ENCODE measurements at places on chromosomes 13 and 19. TPM values are rescaled to one million over a fixed set of nuclear protein-coding genes. Genes with fewer than 3 reads are reported as not detected.

The PSENEN gene
- total RNA-seq = 37.2 TPM

DNA sequence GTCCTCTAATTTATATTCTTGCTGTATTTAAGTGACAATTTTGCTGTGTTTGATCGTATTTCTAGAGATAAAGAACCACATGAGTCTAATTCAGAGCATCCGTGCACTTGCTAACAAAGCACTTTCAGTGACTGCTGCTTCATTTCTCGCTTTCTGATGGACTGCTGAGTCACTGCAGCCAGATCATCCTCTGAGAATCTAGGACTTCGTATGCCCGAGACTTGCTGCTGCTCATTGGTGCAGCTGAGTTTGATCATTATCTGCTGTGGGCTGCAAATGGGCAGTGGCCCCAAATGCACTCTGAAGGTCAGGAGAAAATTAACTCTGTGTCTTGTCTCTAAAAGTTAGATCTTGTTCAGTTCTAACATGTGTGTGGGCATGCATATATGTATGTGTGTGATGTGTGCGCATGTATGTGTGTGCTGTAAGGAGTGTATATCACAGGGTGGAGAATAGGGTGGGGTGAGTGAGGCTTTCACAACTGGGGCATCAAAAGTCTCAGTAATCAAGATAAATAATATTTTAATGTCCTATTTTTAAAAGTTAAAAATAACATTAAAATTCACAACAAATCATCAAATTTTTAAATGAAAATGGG lies 342.6 kb downstream of the MTUS2 start:
- peaks cover 2% of the 10 kb centered on the region for H3K27me3 ChIP-seq
- H3K27ac ChIP-seq = no peak overlapping the region
- H3K4me1 ChIP-seq = no peaks in the 10 kb centered on the region
- no peaks in the 10 kb centered on the region for H3K36me3 ChIP-seq

- H3K27ac ChIP-seq = no peak overlapping the region
- no peak for DNase-seq
- H3K27me3 ChIP-seq = no peaks in the 10 kb centered on the region
- no peak overlapping the region for H3K4me3 ChIP-seq
- no peaks in the 10 kb centered on the region for H3K4me1 ChIP-seq
Measured at GRCh38 chr13:78841358-78841963, 182.5 kb upstream of the OBI1 start.

- H3K27me3 ChIP-seq = peaks cover 8% of the 10 kb centered on the region
- H3K4me1 ChIP-seq = peaks cover 10% of the 10 kb centered on the region
- H3K36me3 ChIP-seq = no peaks in the 10 kb centered on the region
- no peak overlapping the region for H3K4me3 ChIP-seq
- H3K27ac ChIP-seq = no peak overlapping the region
- DNase-seq = peak; percentile 28
Measured at GRCh38 chr13:20713751-20714150, 10.3 kb downstream of the IL17D start.

The MISP3 gene
- total RNA-seq = 1.5 TPM

GRCh38 chr19:55474269-55475265 lies 1.9 kb upstream of the ZNF628 start:
- no peaks in the 10 kb centered on the region for H3K27me3 ChIP-seq
- H3K4me1 ChIP-seq = peaks cover 23% of the 10 kb centered on the region
- peak overlapping the region; percentile 86 for H3K4me3 ChIP-seq
- peaks cover 2% of the 10 kb centered on the region for H3K36me3 ChIP-seq
- H3K27ac ChIP-seq = no peak overlapping the region
- DNase-seq = no peak

The C2CD4C gene
- 0.25 TPM for total RNA-seq

DNA sequence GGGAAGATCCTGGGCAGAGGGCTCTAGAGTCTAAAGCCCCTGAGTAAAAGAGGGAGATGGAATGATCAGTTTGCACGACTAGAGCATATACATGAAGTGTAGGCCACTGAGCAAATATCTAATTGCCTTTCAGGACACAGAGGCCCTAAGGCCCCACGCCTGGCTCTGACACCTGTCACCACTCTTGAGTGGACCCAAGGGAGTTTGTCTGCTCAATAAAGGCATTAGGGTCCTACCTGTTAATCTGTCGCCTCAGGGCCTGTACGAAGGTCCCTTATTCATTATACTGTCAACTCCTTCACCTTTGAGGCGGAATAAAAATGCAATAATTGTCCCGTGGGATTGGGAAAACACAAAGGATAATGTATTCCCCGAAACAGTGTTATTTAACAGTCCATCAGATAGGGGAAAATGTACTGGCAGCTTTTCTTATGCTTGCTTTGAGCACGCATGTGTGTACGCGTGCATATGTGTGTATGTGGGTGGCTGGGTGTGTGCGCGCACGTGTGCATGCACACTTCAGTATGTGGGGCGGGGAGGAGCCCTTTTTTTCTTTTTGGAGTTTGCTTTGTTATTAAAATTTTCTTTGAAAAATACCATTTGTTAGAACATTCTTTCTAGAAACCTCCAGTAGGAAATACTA lies 161.8 kb upstream of the SERP2 start:
- DNase-seq = no peak
- H3K4me1 ChIP-seq = no peaks in the 10 kb centered on the region
- no peak overlapping the region for H3K4me3 ChIP-seq
- H3K27me3 ChIP-seq = no peaks in the 10 kb centered on the region
- H3K27ac ChIP-seq = no peak overlapping the region
- H3K36me3 ChIP-seq = no peaks in the 10 kb centered on the region

DNA sequence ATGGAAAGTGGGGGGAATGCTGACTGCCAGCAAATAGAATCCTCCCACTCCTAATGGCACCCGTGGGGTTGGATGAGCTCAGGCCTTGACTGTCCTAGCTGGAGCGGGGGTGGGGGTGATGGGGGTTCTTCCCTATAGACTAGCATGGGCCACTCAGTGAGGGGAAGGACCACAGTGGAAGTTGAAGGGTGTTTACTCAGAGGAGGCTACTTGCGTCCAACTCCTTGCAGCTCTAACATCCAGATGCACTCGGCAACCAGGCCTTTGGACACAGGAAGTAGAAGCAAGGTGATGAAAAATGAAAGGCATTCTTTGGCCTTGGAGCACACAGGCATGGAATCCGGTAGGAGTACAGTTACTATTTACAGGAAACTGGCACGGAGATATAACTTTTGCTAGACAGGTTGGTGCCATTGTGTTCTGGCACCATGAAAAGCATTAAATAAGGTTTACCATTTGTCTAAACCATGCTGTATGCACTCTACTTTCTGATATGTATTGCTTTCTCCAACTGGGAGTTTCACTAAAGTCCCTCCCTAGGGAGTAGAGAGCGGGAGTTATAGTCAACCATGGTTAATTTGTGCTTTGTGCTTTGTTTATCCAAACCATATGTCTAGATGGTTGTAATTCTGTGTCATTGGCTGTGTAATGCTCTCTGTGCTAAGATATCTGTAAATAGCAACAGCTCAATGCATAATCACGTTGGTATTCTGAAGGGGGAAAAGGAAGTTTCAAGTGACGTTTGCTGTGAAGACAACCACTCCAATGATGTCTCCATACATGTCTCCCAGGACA lies 125.3 kb downstream of the TSHZ3 start:
- no peak for DNase-seq
- H3K36me3 ChIP-seq = no peaks in the 10 kb centered on the region
- H3K27ac ChIP-seq = no peak overlapping the region

- H3K36me3 ChIP-seq = no peaks in the 10 kb centered on the region
- peak within 1 kb of the TSS; percentile 99 for H3K27ac ChIP-seq
- peak; percentile 80 for DNase-seq
- H3K4me1 ChIP-seq = peaks cover 31% of the 10 kb centered on the region
- peaks cover 1% of the 10 kb centered on the region for H3K27me3 ChIP-seq
Measured at GRCh38 chr19:35347171-35347929, at the start of gene FFAR1. Gene FFAR1, plus strand, starts transcription at chr19:35347902. Its CDS starts 3,650 bp downstream, at chr19:35351552.

DNA sequence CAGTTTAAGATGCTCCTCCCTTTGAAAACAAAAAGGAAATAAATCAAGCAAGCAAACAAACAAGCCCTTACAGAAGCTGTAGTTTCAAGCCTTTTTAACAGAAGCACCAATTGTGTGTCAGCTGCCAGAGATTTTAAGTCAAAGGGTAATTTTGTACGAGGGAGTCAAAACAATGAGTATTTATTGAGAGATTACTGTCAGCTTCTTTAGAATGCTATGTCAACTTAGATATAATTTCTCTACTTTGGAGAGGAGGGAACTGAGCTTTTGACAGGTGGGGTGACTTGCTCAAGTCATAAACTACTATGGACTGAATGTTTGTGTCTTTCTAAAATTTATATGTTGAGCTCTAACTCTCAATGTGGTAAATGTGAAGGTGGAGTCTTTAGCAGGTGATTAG lies 10.5 kb upstream of the CBY2 start:
- no peaks in the 10 kb centered on the region for H3K36me3 ChIP-seq
- H3K4me1 ChIP-seq = peaks cover 10% of the 10 kb centered on the region
- H3K27me3 ChIP-seq = no peaks in the 10 kb centered on the region

The ZNF568 gene
- total RNA-seq = 9.5 TPM

DNA sequence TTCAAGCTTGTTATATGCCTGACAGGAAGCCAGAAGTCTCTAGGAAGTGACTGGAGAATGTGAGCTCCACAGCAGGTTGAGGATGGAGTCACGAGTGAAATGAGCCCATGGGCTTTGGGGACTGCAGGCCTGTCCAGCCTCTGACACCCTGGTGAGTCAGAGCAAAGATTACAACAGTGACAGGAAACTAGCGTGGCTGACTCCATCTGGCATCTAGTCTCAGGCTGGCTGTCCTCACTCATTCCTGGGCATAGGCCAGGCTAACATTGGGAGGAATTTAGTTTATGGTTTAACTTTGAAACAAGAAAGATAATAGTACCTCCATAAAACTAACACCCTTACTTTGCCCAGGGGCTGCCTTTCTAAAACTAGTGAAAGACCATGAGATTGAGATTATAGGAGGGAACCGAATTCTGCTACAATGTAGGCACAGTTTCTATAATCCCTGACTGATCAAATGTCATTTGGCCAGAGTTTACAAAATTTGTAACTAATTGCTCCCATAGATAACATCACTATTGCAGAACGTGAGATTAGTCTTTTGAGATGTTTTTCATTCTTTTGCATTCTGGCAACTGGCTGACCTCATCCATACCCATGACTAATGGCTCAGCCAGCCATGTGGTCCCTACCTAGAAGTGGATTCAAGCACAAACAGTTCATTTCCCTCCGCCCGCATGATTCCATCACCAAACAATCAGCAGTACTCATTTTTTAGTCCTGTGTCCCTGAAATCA lies 28.4 kb downstream of the PSG1 start:
- H3K27me3 ChIP-seq = no peaks in the 10 kb centered on the region
- no peaks in the 10 kb centered on the region for H3K36me3 ChIP-seq
- DNase-seq = no peak
- no peaks in the 10 kb centered on the region for H3K4me1 ChIP-seq

- peaks cover 5% of the 10 kb centered on the region for H3K4me1 ChIP-seq
- H3K4me3 ChIP-seq = peak overlapping the region; percentile 69
- H3K27ac ChIP-seq = no peak overlapping the region
- no peaks in the 10 kb centered on the region for H3K36me3 ChIP-seq
- H3K27me3 ChIP-seq = peaks cover 31% of the 10 kb centered on the region
Measured at GRCh38 chr13:95643936-95644598, 439 bp downstream of the DZIP1 start.

DNA sequence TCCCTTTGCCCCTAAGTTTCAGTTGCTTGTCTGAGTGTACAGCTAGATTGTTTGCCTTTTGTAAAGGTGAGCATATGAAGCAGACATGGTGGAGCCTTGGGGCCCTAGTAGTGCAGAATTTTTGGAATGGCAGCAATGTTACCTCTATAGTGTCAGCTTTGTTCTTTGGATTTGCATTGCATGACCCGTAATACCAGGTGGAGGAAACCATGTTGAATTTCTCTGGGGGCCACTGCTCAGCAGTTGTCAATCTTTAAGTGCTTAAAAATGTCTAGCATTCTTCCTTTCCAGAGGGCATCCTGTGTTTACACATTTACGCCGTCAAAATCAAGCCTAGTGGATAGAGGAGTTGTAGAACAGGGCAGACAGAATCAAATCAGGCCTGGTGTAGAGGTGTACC lies 303.3 kb downstream of the ATP8A2 start:
- H3K4me3 ChIP-seq = no peak overlapping the region
- H3K27ac ChIP-seq = no peak overlapping the region
- no peaks in the 10 kb centered on the region for H3K4me1 ChIP-seq
- H3K36me3 ChIP-seq = no peaks in the 10 kb centered on the region
- DNase-seq = no peak

The ZC3H13 gene
- 40.1 TPM for total RNA-seq

The MYH14 gene
- total RNA-seq = not detected

The GPC5 gene
- 0.14 TPM for total RNA-seq

GRCh38 chr13:112870737-112871287 lies 98.2 kb upstream of the MCF2L start:
- peaks cover 17% of the 10 kb centered on the region for H3K36me3 ChIP-seq
- peaks cover 16% of the 10 kb centered on the region for H3K4me1 ChIP-seq
- DNase-seq = no peak
- H3K4me3 ChIP-seq = no peak overlapping the region

The C19orf44 gene
- total RNA-seq = 2.3 TPM

DNA sequence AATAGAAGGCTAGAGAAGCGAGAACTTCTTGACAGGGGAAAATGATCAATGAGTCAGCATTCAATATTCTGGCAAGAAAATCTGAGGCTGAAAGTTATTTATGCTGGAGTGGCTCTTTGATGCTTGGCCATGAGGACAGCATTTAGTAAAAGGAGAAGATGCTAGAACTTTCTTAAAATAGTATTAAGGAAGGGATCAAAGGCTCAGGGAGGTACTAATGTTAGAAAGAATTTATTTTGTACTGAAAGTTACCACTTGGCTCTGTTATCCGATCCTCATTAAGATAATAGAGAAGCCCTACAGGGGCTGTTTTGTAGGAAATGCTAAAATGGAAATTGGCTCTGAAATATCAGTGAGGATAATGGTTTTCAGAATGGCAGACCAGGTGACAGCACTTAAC lies 1774.6 kb upstream of the PCDH20 start:
- DNase-seq = no peak
- no peak overlapping the region for H3K27ac ChIP-seq
- H3K36me3 ChIP-seq = no peaks in the 10 kb centered on the region
- no peaks in the 10 kb centered on the region for H3K27me3 ChIP-seq
- H3K4me3 ChIP-seq = no peak overlapping the region
- H3K4me1 ChIP-seq = no peaks in the 10 kb centered on the region

DNA sequence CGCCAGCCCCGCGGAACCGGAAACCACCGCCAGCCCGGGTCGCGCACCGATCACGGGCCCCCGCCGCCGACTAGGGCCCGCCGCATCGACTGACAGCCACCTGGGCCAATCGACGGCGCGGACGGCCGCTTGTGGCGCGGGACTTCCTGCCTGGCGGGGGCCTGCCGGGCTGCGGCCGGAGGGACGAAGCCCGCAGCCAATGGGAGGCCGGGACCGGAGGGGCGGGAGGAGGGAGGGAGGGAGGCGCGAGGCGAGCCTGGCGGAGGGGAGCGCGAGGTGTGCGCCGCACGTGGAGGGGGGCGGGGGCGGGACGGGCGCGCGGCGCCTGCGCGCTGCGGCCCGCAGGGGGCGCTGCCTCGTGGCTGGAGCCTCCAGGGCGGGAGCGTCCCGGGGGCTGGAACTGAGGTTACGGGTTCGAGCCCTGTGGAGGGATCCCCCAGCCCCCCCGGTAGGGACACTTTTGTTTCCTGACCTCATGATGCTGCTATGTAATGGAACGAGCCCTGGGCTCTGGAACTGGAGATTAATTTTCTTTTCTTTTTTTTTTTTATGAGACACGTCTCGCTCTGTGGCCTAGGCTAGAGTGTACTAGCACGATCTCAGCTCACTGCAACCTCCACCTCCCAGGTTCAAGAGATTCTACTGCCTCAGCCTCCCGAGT lies at the start of gene MLLT1:
Gene MLLT1, minus strand, starts transcription at position 45 of the 661 bp plus-strand sequence. CDS start 191 bp downstream, outside the sequence.
- H3K4me3 ChIP-seq = peak within 1 kb of the TSS; percentile 92
- H3K27me3 ChIP-seq = no peaks in the 10 kb centered on the region
- DNase-seq = peak; percentile 96
- H3K4me1 ChIP-seq = peaks cover 37% of the 10 kb centered on the region
